ENCODE measurements at places on chromosomes 6 and 20.

DNA sequence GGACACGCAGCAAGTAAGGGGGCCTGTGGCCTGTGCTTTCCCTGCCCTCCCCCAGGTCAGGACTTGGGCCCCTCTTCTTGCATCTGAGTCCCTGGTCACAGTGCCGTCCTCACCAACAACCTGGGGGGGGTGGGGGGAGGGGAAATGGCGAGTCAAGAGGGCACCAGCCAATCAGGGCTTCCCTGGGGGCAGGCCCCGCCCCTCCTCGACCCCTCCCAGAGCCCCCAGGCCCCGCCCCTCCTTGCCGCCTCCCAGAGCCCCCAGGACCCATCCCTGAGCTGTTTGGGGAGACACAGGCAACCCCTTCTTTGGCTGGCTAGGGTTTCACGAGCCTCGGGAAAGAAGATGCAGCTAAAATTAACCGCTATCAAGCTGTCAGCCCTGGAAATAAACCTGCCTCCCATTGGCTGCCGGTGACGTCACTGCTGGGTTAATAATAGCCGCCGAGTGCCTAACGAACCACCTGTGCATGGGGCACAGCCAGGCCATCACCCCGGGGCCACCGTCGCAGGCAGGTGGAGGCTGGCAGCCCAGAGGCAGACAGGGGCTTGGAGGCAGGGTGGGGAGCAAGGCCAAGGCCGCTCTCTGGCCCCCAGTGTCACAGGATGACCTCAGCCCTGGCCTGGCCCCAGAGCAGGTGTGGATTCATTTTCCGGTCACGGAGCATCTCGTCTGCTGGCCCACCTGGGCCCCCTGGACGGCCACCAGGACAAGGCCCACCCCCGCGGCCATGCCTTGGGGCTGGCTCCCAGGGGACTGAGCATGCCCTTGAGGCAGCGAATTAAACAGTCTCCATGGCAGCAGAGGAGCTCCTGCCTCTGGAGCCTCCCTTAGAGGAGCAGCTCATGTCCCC lies 3.2 kb upstream of the EEF1A2 start:
- peak; percentile 63 for DNase-seq

GRCh38 chr20:50152394-50153152 lies 950 bp downstream of the PEDS1 start:
- no peak for DNase-seq

- peak; percentile 20 for DNase-seq
Observed at GRCh38 chr20:35883778-35884540, 70.3 kb downstream of the SCAND1 start.

DNA sequence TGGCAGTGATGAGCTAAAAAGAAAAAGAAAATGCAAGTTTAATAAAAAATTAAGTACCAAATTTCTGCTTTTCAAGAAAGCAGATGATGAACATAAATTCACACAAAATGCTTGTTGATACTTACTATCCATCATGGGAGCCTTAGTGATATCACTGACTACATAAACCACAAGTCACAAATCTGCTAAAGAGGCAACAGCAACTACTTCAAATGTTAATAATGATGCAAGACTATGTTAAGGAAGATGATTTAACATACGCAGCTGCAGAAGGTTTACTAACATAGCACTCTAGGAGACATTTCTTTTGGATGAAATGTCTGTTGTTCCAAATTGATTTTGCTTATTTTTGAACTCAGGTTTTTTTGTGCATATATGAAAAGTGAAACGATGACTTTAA lies 18.6 kb downstream of the FYN start:
- DNase-seq, result no peak

DNA sequence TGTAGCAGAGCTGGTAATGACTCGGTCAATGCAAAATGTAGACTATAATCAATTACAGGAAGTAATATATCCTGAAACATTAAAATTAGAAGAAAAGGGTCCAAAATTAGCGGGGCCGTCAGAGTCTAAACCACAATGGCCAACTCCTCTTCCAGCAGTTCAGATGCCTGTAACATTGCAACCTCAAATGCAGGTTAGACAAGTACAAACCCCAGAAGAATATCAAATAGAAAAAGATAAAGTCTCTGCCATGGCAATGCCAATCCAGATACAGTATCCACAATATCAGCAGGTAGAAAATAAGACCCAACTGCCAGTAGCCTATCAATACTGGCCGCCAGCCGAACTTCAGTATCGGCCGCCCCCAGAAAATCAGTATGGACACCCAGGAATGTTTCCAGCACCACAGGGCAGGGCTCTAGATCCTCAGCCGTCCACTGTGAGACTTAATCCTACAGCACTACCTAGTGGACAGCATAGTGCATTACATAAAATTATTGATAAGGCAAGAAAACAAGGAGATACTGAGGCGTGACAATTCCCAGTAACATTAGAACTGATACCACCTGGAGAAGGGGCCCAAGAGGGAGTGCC lies 158.4 kb downstream of the GPX5 start:
- peak; percentile 57 for DNase-seq

DNA sequence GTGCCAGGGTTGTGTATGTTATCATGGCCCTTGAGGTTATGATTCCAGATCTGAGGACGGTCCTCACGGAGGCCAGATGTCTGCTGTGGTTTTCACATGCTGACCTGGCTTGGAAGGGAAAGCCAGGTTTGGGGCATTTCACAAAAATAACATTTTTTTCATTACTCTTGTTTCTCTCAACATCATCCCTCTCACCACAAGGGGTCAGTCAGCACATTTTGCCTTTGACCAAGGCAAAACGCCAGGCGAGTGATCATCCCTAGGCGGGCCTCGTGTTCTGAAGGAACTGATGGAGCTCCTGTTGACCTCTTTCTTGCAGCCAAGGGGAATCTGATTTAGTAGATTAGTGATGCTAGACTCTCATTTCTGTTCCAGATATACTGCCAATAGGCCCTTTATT lies 133.5 kb downstream of the TBC1D7 start:
- no peak for DNase-seq

- no peak for DNase-seq
Observed at GRCh38 chr6:158688860-158689259, 39.0 kb downstream of the SYTL3 start.

GRCh38 chr6:169171016-169171415 lies 82.6 kb downstream of the THBS2 start:
- DNase-seq, result no peak

DNA sequence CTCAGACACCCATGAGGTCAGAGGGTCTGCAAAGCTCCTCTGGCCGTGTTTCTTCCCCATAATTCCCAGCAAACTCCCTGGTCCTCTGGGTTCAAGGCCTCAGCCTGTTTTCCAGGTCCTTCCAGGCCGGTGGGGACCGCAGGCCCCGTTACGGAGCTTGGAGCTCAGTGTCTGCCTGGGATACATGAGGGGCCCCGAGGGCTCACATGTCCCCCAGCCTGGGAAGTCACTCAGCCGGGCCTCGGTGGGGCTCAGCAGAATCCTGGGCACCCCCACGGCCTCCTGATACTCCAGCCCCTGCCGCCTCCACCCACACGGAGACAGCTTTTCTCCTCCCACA lies 3.4 kb upstream of the SULF2 start:
- DNase-seq, result no peak

DNA sequence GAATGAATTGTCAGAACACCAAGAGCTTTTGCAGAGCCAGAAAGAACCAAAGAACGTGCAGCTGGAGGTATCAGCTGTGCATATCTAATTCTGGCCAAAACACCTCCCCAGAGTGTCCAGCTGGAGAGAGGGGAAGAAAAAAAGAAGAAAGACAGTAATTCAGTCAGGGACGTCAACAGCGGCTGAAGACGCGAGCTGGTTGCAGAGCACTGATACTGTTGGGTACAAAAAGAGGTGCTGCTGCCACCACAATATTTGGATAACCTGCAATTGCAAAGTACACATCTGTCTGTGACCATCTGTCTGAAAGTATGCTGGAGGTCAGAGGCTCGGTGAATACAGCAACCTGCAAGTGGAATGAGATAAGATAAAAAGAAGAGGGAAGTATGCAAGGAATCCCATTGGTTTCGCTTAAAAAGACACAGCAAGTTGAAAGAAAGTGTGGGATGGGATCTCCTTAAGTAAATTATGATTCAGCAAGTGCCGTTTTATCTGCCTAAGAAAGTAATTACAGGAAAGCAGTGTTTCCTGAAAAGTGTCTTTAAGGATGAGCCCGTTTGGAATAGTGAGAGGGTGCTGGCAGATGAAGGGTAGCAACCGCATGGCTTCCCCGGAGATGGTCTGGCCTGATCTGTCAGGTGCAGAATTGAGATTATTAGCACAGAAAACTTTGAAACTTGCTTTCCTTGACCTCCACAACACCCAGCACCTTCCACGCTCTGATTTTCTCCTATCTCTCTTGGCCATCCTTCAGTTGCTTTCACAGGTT lies 189.9 kb upstream of the PRDM1 start:
- DNase-seq, result no peak

DNA sequence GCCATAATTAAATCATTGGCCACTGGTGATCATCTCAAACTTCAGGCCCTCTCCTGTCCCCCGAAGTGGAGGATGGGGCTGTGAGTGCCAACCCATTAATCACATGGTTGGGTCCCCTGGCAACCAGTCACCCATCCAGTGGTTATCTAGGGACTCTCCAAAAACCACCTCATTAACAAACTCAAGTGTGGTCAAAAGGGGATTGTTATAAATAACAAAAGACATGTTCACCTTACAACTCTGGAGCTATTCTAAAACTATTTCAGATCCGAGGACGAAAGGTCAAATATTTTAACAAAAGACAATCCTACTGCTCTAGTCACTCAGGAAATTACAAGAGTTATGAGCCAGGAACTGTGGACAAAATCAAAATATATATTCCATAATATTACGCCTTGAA lies 95.5 kb upstream of the PRND start:
- DNase-seq, result no peak

GRCh38 chr20:11766961-11767360 lies 150.7 kb upstream of the BTBD3 start:
- no peak for DNase-seq

- DNase-seq, result no peak
Observed at GRCh38 chr20:19098117-19098516, 114.3 kb upstream of the SLC24A3 start.

GRCh38 chr6:14397518-14397901 lies 279.9 kb downstream of the CD83 start:
- no peak for DNase-seq

DNA sequence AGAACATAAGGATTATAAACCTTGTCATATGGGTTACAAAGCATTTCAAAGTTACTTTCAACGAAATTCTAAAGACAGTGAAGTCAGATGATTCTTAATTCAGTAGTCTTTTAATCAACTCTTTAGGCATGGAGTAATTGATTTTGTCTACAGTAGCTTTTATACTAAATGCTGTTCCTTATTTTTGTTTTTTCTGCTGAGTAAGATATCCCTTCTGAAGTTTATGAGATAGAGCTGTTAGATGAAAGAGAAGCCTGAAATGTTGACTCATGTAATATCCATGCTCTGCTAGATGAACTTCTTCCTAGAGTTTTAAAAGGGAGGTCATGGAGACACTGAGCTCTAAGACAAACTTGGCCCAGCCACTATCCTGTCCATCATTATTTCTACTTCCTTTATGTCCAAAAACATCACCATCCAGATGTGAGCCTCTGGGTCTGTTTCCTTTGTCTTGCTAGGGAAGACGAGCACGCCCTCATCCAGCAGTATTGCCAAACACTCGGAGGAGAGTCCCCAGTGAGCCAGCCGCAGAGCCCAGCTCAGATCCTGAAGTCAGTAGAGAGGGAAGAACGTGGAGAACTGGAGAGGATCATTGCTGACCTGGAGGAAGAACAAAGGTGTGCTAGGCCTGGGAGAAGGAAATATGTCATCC lies 550.3 kb downstream of the UTRN start:
- DNase-seq, result no peak

DNA sequence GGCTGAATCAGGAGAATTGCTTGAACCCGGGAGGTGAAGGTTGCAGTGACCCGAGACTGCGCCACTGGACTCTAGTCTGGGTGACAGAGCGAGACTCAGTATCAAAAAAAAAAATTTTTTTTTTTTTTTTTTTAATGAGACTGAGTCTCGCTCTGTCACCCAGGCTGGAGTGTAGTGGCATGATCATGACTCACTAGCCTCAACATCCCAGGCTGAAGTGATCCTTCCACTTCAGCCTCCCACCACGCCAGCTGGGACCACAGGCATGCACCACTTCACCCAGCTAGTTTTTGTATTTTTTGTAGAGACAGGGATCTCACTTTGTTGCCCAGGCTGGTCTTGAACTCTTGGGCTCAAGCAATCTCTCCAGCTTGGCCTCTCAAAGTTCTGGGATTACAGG lies 53.3 kb downstream of the MYO6 start:
- no peak for DNase-seq

DNA sequence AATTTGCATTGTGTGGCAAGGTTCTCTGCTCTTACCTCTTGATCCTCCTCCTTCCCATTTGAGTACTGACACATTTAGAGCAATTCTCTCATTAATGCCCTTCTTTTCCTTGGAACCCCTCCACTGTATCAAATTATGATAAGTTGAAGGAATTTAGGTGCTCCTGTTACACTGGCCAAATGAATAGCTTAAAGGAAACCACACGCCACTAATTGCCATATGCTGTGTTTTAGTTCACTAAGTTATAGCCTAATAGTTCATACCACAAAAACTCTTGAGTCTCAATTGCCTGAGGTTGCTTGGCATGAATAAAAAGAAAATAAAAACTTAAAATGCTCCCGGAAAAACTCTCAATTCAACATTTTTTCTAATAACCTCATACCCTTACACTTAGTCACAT lies 1239.3 kb downstream of the EPHA7 start:
- no peak for DNase-seq
